Stimulated activated CD8-positive, alpha-beta memory T cell treated with anti-CD3 and anti-CD28 coated beads, Interleukin-7, amount 100 ng/mL, for 48 hours (primary cell): ENCODE measurements at places on chromosomes 3 and 15.

- no peak for DNase-seq
Observed at GRCh38 chr3:12750223-12750622, 8.8 kb downstream of the TMEM40 start.

DNA sequence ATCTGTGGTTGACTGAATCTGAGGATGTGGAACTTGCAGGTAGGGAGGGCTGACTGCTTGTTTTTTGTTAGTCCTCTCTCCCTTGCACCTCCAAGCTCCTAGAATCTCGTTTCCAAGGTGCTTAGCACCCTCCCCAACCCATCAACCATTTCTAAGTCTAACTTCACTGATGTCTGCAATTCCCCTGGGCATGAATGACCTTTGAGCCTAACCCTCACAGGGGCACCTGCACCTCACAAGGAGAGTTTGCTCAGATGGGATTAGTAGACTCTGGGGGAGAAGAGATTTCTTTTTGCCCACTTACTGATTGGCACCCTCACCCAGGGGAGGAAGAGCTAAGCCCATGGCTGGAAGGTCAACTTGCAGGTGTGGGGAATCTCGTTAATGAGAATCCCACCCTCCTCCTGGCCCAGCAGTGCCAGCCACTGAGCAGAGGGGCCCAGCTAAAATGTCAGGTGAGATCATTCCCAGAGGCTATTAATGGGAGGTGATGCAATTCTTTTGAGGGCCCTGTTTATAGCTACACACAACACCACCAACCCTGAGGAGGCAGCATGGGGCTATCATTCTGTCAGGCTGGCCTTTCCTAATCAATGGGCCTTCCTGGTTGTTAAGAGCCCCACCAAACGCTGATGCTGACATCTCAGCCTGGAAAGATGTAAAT is 81.6 kb upstream of the HERC1 start:
- DNase-seq: no peak

- DNase-seq: no peak
Observed at GRCh38 chr3:53166206-53166605, 5.2 kb downstream of the PRKCD start.

GRCh38 chr3:58205981-58206380 is 4.8 kb downstream of the DNASE1L3 start:
- DNase-seq: no peak

GRCh38 chr3:20043825-20044224 is 3.6 kb downstream of the KAT2B start:
- no peak for DNase-seq

DNA sequence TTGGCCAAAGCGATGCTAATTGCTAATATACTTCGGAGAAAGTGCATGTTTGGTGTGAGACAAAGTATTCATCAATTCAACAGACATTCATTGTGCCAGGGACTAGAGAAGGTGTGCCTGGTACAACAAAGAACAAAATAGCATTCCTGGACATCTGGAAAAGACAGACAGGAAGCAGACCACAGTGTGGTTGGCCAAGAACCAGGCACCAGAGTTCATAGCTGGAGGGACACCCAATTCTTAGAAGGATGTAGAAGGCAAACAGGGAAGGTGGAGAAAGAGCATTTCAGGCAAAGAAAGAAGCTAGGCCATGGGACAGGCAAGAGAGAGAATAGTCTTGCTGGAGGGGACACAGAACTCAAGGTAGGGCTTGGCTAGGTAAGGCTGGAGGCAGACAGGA is 105.8 kb upstream of the ETV5 start:
- no peak for DNase-seq

DNA sequence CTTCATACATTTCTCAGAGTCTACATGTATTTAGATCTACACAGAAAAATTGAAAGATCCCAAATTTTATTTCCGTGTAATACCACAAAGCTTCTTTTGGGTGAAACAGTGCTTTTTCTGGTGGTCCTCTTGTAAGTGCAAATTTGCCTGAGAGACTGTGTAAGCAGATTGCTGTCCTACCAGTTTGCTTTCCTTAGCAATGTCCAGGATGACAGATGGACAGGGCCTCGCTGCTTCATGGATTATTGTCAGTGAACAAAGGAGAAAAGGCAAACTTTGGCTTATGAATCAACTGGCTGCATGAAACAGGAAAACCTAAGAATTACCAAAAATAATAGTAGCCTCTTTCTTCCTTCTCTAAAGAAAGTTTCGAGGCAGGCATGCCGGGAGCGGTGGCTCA is 82.6 kb upstream of the UBE2E1 start:
- DNase-seq: no peak

DNA sequence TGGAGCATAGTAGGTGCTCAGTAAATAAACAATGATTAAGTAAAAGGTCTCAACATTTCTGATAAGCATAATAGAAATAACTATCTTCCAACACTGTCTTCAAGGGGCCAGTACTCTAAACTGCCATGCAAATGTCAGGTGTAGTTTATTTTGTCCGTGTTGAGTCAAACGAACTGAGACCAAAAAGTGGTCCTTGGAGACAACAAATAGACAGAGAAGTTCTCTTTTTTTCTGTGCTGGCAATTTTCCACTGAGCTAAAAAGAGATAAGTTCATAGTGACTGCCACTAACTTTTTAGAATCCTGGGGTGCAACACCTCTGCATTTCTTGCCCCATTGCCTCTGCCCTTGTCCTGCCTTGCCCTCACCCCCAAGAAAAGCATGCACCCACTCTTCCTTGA is 14.7 kb upstream of the MBNL1 start:
- no peak for DNase-seq

DNA sequence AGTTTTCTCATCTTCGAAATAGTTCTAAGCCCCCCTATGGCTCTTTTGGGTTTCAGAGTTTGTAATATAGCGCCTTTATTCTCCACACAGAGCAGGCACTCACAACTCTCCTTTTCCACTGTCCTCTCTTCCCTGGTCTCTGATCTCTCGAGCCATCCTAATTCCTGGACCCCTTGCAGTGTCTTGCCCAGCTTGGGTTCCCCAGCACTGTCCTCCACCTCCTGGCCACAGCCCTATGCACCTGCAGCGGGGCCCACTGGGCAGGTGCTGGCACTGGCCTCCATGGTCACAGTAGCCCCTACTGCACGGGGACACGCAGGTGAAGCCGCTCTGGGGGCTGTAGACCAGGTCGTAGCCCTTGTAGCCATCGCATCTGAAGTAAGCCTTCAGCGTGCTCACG is 27.9 kb downstream of the MUC20 start:
- no peak for DNase-seq
